Activated gamma-delta T cell treated with anti-CD3 and anti-CD28 coated beads, Interleukin-2, amount 50 U/mL, for 16 hours (primary cell): ENCODE measurements at places on chromosomes 3 and 15.

DNA sequence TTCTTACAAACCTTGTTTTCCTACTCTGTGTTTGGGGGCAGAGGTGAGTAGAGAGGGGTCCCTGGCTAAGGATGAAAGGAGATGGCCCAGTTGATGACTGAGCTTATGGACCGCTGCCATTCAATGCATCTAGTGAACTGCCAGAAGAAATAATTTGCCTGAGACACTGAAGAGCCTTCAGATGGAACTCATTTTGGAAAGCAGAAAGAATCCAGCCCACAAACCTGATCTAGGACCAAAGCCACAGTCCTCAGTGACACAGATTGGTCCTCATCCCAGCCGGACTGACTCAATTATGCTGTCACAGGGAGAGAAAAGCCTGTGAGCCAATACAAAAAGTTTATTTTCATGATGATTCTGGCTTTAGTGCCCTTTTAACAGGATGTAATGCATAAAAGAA is 82.7 kb downstream of the CD47 start:
- DNase-seq = no peak

DNA sequence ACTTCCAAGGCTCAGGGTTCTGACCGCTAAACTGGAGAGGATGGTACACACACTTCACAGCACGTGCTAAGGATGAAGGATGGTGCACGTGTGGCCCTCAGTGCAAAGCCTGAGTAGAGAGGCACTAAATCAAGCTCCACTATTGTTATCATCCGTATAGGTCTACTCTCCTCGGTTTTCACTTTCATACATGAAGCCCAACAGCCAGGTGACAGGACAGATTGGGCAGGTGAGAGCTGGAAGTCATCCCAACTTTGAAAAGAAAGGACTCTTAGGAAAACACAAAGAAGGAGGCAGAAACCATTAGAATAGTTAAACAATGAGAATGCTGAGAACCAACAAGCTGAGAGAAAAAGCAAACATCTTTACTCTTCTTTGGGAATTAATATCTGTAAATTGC is 21.1 kb downstream of the MAGI1 start:
- no peak for DNase-seq

GRCh38 chr3:10514407-10515069 is 9.2 kb upstream of the ATP2B2 start:
- no peak for DNase-seq

DNA sequence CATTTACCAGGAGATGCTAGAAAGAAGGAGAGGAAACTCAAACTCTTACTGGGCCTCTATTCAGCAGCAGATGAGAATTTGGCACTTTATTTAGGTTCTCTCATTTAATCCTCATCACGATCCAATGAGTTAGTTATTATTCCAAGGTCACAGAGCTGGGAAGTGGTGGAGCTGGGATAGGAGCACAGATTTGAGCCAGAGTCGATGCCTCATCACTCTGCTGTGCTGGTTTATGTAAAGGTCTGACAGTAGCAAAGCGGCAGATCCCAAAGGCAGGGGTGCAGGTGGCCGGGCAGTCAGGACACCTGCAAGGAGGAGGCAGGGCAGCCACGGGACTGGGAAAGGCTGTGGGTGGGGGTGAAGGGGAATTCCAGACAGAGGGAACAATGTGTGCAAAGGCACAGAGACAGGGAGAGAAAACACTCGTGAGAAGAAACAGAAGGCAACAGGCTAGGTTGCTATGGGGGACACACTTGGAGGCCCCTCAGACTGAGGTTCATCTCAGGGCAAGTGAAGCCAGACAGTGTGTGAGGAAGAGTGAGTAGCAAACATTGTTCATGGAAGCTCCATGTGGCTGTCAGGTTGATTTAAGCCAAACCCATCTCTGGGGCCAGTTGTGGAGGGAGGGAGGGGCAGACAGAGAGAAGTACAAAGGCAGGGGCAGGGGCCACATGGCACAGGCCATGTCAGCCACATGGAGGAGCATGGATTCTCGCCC is 26.8 kb downstream of the RAB6B start:
- DNase-seq = no peak

GRCh38 chr3:30713885-30714503 is 107.6 kb downstream of the TGFBR2 start:
- DNase-seq = no peak

DNA sequence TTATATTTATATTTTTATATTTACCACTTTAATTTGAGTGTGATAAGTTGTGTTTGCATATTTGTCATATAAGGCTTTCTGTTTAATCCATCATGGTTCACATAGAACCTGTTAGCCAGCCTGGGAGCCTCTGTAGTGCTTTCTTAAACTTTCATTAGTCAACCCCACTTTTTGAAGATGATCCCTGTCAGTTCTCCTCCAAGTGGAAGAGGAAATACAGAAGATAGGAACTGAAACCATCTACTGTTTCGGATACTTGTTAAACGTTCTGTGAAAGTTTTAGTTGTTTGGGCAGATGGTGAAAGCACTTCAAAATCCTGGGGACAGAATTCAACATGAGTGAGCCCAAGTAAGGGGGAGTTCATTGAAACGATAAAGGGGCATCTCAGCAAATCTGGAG is 4.6 kb upstream of the SAMMSON start:
- DNase-seq = no peak
